Mesenteric fat pad (tissue), 1 donor: ENCODE measurements at places on chromosomes 4 and X.

- DNase-seq: no peak
These were observed 1048.7 kb upstream of the PRKX start for GRCh38 chrX:4762196-4762595.

DNA sequence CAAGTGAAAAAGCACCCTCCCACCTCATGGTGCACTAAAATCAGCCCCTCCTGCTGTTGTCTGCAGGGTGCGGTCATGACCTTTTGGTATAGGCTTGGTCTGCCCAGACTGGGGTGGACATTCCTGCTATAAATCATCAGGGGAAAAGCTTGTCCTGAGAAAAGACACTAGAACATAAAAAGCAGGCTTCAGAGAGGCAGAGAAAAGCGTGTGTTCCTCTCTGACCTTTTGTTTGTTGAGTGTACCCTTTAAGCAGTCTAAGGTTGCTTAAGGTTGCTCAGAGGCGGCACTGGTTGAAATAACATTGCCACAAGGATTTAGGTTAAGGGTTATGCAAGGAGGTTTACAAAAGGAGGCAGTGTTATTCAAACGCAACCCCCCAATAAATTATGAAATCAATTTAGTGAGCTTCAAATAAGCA, 43.5 kb downstream of the CCDC158 start:
- no peak for DNase-seq

- no peak for DNase-seq
These were observed 246.4 kb downstream of the ZNF674 start for GRCh38 chrX:46298821-46299220.

DNA sequence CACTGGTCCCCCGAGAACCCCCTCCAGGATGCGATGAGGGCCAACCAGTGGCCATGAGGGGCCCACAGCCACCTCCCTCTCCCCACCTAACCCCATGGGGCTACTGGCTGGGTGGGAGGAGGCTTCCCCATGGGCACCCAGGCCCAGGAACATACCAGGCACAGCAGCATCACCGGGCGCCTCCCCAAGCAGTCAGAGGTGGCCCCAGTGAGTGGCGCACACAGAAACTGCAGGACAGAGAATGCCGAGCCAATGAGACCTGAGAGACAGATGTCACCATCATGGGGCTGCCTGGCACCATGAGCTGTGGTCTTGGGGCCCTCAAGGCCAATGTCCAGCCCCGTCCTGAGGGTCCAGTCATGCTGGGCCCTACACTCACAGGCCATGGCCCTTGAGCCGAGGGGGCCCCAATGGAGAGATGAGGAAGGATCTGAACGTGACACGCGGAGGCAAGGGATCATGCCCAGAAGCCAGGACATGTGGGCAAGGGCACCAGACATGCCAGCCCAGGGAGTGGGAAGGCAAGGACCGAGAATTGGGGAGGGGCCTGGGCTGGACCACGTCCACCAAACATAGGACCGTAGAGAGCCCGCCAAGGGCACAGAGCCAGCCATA, 30.1 kb downstream of the NOP14 start:
- DNase-seq: no peak

GRCh38 chr4:150094676-150095075, 16.4 kb downstream of the DCLK2 start:
- DNase-seq: no peak

DNA sequence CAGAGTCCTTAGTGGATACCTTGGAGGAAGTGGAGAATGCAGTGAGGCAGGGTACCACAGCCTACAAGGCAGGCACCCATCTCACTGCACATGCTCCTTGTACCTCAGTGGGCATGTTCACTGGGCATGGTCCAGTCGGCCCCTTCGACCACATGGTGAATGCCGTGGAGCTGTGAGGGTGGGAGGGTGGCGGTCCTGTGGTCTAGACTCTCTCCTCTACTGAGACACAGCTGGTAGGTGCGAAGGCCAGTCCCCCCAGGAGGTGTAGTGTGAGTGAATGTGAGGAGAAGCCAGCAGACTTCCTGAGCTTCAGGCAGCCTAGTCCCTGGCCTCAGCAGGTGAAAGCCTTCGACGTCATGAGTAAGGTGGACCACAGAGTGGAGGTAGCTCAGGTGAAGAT, 12.2 kb downstream of the XAGE2 start:
- no peak for DNase-seq

- DNase-seq: no peak
These were observed 542 bp downstream of the RNF150 start for GRCh38 chr4:141132709-141133145.

- no peak for DNase-seq
These were observed 79.2 kb upstream of the CLCN4 start for GRCh38 chrX:10077425-10078188.

DNA sequence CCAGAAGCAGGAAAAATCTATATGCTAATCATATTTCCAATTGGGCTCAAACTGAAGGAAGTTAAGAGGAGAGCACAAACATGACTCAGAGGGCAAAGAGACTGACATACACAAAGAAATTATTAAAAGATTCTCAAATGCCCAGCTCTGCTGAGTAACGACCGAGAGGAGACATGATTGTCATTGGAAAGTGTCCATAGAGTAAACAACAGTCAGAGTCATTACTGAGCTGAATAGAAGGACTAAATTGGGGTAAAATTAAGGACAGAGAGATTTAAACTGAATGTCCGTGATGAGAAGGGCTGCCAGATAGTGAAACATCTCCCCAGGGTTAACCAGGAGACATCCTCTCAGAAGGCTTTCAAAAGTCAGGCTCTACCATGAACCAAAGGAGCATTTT, 111.2 kb upstream of the GALNT7 start:
- DNase-seq: no peak

DNA sequence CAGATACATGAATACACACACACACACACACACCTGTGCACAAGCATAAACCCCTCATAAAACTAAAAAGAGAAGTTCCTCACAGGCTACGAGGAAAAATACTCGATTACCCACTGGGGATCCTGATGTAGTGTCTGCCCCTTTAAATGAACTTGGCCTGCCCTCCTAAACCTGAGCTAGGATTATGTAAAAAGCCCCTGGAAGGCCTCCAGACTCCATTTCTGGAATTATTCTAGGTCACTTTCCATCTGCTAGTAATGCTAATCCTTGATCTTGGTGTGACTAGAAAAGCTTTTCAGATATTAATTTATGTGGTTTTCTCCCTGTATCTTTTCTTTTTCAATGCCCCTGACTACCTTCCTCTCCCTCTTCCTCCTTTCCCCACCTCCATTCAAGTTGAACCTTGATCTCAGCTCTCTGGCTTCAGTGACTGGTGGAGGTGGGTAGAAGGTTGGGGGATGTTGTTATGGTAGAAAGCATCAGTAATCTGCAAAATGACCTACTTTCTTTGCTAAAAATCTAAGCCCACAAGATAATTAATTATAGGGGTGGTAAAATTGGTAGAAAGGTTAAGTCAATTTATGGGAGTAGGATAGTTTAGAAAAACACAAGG, 25.5 kb upstream of the ZNF330 start:
- DNase-seq: no peak

DNA sequence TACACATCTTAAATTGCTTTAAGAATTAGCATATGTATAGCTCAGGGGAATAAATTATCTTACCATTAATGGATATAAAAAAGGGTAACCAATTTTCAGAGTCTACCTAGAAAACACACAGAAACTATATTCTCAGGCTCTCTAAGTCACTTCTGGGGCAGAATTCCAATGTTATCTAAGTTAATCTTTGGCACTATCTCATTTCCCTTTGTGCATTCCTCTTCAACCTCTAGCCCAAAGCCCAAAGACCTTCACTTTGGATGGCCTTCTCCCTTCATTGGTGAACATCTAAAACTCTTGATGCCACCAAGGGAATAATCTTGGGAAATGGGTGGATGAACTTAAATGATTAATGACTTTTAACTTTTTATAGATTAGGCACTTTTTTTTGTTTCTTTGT, 108.3 kb downstream of the APBB2 start:
- DNase-seq: no peak
